ENCODE measurements at places on chromosomes 2 and 18.

GRCh38 chr2:56335101-56335500 lies 151.3 kb downstream of the CCDC85A start:
- no peak for DNase-seq

DNA sequence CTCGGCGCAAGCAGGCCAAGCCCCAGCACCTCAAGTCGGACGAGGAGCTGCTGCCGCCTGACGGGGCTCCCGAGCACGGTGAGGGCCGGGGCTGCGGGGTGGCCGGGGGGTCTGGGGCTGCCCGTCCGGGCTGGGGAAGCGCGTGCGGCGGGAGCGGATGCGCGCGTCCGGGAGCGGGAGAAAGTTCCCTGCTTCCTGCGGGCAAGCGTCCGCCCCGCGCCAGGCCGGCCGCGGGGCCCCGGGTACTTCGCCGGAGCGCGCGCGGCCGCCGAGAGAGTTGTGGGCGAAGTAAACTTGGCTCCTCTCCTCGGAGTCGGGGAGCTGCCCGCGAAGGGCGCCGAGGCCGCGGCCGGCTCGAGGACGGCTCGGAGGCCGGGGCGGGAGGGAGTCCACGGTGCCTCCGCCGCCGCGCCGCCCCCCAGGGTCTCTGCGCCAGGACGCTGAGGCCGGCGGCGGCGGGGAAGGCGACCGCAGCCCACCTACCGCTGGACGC lies 707 bp downstream of the SALL3 start:
- no peak for DNase-seq

- DNase-seq: no peak
Observed at GRCh38 chr2:99648906-99649789, 159.3 kb upstream of the REV1 start.

DNA sequence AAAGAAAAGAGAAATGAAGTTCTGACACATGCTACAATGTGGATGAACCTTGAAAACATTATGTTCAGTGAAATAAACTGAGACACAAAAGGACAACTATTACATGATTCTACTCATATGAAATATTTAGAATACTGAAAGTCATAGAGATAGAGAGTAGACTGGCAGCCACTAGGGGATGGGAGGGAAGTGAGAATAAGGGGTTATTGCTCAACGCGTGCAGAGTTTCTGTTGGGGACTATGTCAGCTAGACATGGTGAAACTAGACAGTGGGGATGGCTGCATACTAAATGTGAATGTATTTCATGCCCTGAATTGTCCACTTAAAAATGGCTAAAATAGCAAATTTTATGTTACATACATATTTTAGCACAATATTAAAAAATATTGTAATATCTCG lies 108.7 kb upstream of the ATL2 start:
- DNase-seq: no peak

- DNase-seq: no peak
Observed at GRCh38 chr2:176679061-176679669, 409.9 kb downstream of the MTX2 start.

DNA sequence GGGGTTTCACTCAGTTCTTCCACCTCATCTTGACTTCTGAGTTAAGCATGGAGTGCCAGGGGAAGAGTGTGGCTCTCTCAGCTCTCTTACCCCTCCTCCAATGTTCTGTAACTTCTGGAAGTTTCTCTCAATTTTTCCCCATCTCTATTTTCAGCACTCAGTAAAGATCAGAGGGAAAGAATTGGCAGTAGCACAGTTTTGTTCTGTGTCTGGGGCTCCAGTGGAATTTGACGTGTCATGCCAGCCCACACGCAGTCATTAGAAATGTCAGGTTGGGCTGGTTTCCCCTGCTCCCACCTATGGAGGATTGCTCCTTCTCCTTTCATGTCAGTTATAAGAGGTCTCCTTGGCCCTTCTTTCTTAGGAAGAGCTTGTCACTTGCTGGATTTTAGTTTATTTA lies 104.6 kb upstream of the COL3A1 start:
- no peak for DNase-seq

DNA sequence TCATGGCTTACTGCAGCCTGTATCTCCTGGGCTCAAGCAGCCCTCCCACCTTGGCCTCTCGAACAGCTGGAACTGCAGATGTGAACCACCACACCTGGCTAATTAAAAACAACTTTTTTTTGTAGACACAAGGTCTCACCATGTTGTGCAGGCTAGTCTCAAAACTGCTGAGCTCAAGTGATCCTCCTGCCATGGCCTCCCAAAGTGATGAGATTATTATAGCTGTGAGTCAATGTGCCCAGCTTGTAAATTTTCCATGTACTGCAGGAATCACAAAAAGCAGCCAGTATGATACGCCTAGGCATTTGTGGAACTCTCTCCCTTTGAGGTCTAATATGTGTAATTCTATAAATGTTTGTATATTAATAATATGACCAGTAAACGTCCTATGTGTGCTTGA lies 59.9 kb downstream of the MSH6 start:
- DNase-seq: no peak

GRCh38 chr18:80171054-80171872 lies 62.2 kb downstream of the ADNP2 start:
- DNase-seq: peak; percentile 78

- DNase-seq: peak; percentile 29
Observed at GRCh38 chr18:12394428-12394827, 13.3 kb upstream of the PRELID3A start.

DNA sequence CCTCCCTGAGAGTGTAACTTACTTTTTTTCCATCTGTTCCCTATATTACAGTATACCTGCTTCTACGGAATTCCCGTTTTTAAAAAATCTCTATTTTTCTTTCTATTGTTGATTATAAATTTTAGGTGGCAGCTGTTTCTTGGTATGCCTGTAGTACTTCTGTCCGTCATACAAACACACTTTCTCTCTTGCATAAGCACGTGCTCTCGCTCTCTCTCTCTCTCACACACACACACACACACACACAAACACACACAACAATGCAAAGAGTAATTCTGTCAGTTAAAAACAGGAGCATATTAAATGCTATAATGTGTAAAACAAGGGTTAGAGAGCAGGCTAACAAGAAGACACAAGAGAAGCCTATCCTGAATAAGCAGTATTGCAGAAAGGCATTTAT lies 140.5 kb downstream of the THADA start:
- DNase-seq: no peak

DNA sequence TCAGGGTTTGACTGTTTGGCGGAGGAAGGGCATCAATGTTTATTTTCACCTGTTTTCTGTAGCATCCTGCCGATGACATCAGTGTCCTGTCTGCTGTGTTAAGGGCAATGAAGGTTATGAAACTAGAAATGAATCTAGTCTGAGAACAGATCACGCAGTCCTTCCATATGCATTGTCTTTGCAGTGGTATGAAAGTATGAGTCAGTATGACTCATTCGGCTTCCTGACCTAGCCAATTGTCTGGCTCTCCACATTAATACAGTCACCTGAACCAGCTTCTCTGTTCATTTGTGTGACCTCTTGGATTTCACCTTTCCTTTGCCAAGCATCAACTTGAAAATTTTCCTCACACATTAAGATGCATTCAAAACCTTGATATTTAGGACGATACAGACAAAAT lies 353.8 kb downstream of the RND3 start:
- no peak for DNase-seq

GRCh38 chr18:46324087-46324955 lies 220.1 kb downstream of the HAUS1 start:
- no peak for DNase-seq

DNA sequence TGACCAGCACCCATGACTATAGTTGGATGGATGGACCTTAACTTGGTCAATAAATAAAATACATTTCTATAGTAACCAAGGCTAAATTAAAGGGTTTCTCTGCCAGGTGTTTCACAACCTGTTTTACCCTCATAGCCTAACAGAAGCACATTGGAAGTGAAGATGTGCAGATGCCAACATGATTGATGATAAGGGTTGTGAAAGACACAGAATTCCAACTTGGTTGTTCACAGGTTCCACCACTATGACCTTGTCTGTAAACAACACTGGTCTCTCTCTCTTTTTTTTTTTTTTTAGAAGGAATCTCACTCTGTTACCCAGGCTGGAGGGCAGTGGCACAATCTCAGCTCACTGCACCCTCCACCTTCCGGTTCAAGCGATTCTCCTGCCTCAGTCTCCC lies 37.5 kb upstream of the PTH2R start:
- DNase-seq: no peak

DNA sequence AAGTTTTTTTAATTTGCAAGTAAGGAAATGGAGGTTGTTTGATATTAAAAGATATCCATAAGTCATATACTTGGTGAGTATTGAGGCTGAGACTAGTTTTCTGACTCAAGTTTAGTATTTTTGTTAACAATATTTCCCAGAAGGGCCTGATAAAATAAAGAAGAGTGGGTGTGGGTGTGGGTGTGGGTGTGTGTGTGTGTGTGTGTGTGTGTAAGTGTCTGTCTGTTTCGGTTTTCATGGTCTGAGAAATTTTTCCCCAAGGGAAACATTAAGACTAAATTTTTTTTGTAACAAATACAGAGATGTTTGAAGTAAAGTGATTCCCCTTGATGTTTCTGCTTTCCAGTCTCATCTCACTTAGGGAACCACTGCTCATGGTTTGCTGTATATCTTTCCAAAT lies 36.5 kb downstream of the PPM1B start:
- no peak for DNase-seq

GRCh38 chr2:128726911-128727310 lies 408.2 kb upstream of the HS6ST1 start:
- DNase-seq: no peak

DNA sequence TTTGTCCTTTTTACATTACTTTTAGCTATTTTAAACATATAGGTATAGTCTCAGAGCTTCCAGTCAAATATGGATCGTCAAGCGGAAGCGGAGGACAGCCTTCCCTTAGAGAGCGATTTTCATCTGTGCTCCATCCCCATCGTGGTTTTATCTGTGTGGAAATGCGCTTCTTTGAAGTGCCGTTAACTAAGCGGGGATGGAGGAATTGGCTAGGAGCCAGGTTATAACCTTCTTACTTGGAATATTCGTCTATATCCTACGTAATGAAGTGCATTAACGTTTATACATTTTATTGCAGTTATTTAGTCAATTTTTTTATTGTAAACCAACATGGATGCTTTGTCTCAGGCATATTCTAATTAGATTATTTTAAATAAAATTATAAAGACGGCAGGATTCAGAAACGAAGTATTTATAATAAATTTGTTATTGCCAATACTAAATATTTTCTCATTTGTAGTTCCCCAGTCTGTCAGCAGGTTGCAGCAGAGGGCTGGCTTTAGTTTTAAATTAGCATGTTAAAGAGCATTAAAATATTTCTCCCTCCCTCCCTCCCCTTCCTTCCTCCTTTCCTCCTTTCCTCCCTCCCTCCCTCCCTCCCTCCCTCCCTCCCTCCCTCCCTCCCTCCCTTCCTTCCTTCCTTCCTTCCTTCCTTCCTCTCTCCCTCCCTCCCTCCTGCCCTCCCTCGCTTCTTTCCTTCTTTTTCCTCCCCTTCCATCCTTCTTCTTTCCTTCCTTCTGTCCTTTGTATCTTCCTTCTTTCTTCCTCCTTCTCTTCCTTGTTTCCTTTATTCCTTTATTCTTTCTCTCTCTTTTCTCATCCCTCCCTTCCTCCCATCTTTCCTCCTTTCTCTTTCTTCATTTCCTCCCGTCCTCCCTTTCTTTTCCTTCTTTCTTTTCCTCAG lies 80.6 kb upstream of the DOCK10 start:
- peak; percentile 27 for DNase-seq

DNA sequence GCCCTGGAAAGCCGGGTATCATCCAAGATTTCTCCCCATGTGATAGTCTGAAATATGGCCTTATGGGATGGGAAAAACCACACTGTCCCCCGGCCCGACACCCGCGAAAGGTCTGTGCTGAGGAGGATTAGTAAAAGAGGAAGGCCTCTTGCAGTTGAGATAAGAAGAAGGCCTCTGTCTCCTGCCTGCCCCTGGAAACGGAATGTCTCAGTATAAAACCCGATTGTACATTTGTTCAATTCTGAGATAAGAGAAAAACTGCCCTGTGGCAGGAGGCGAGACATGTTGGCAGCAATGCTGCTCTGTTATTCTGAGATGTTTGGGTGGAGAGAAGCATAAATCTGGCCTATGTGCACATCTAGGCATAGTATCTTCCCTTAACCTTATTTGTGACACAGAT lies 26.8 kb downstream of the RUFY4 start:
- DNase-seq: no peak

GRCh38 chr2:19471491-19471890 lies 113.1 kb upstream of the OSR1 start:
- no peak for DNase-seq

- DNase-seq: peak; percentile 12
Observed at GRCh38 chr2:126658319-126658904, 2.5 kb downstream of the GYPC start.

GRCh38 chr18:78792094-78792493 lies 187.5 kb upstream of the SALL3 start:
- no peak for DNase-seq

DNA sequence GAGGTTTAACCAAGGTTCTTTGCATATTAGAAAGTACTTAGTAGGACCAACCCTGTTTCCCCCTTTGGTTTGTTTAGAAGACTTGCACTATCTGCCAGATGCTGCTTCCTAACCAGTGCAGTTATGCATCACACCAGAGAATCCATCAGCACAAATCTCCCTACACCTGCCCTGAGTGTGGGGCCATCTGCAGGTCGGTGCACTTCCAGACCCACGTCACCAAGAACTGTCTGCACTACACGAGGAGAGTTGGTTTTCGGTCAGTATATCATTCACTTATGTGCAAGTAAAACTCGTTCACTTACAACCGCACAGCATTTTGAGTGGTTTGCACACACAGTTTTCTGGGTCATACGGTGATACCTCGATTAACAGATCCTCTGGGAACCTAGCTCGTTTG lies 69.7 kb downstream of the ZNF532 start:
- DNase-seq: no peak

GRCh38 chr2:68807821-68808266 lies 63.4 kb downstream of the BMP10 start:
- no peak for DNase-seq

- DNase-seq: no peak
Observed at GRCh38 chr2:196990788-196991461, 64.4 kb upstream of the PGAP1 start.

GRCh38 chr18:48541026-48541746 lies 2.4 kb downstream of the CTIF start:
- DNase-seq: peak; percentile 25

GRCh38 chr18:61651880-61652268 lies 240.9 kb downstream of the RNF152 start:
- no peak for DNase-seq

DNA sequence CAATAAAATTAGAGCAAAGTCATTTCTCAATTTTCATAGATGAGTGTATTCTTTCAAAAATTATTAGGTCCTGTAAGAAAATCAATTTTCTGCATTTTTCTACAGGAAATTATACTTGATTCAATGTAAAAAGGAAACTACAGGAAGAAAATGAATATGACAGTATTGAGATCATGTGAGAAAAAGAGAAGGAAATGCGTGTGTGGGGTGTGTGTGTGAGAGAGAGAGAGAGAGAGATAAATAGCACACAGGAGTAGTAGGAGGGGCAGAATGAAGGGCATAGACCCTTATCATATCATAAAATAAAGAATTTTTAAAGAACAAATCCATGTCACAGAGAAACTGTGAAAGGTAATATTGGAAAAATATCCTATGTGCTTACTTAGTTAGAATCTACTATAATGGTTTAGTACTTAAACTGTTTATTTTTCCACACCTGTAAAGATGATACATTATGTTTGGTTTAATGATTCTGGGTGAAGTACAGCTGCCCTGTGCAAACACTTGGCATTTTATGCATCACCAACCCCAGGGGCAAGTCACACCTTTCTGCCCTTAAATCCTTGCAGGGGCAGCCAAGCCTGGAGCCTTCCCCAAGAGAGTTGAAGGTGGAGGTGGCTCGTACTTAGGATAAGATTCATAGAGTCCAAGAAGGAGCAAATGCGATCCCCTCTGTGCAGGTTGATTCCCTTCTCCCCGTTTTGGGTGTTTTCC lies 276.4 kb downstream of the TGIF1 start:
- DNase-seq: no peak

All from activated naive CD8-positive, alpha-beta T cell treated with anti-CD3 and anti-CD28 coated beads, Interleukin-2, amount 50 U/mL, for 24 hours (primary cell).